ENCODE measurements at places on chromosomes 2 and 18. TPM values are rescaled to one million over a fixed set of nuclear protein-coding genes. Genes with fewer than 3 reads are reported as not detected.

PRKRA gene
- total RNA-seq = 60.4 TPM

SEMA4F gene
- 3.1 TPM for total RNA-seq

CMPK2 gene
- total RNA-seq = 0.31 TPM

RFTN2 gene
- 2.4 TPM for total RNA-seq

TCF23 gene
- total RNA-seq = not detected

DLX1 gene
- total RNA-seq = not detected

TMSB10 gene
- total RNA-seq = 1,075 TPM

QPCT gene
- 3.9 TPM for total RNA-seq

PTPN2 gene
- 54.5 TPM for total RNA-seq

GRCh38 chr2:155382776-155383175 lies 684.3 kb downstream of the KCNJ3 start:
- no peaks in the 10 kb centered on the region for H3K36me3 ChIP-seq
- H3K27me3 ChIP-seq = no peaks in the 10 kb centered on the region

GRCh38 chr2:180678625-180678972 lies 301.8 kb upstream of the UBE2E3 start:
- no peak for DNase-seq
- no peak overlapping the region for H3K4me3 ChIP-seq
- H3K4me1 ChIP-seq = no peaks in the 10 kb centered on the region

DNA sequence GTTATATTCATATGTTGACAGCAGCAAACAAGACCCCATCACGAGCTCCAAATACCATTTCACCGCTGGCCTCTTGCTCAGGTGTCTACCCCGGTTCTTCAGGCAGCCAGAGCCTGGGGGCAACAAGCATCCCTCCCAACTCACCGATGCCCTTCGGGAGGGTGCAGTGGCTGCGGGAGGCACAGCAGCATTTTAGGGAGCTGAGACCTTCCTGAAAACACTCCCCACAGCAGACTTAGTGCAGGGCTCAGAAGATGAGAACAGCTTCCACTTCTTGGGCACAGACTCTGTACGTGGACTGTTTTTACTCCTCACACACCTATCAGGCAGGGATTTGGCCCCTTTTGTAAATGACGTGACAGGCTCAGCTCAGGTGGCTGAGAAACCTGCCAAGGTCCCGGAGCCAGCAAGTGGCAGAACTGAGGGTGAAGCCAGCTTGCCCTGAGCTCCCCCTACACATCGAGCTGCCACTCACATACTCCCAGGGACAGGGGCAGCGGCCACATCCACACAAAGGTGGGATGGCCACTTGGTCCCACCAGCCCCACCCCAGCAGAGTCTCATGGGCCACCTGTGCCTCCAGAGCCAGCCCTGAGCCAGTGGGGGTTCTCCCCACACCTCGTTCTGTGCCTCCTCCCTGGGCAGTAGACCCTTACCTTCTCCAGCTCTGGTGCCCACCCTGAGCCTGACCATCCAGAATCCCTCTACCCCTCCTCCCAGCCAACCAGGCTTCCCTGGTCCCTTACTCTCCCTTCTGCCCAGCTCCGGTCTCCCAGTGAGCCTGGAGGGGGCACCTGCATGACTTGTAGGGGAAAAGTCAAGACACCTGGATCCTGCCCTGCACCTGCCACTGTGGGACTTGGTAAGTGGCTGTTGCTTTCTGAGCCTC lies 28.5 kb downstream of the CYP27C1 start:
- H3K27ac ChIP-seq = no peak overlapping the region
- H3K4me3 ChIP-seq = no peak overlapping the region
- no peaks in the 10 kb centered on the region for H3K36me3 ChIP-seq

DNA sequence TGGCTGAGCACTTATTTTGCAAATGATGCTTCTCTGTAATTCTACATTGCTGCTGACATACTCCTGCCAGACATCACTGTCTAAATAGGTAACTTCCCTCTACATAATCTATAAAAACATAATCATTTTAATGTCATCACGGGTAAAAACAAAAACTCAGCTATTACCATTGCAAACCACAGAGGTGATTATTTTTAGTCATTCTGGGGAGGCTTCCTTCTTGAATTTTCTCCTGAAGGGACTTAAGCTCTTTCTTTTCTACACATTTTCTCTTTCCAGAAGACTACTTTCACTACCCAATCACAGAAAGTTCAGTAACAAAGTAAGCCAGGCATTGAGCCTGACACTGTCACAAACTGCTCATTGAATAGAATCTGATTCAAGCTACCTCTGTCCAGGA lies 40.4 kb upstream of the NFU1 start:
- H3K4me3 ChIP-seq = no peak overlapping the region
- H3K27me3 ChIP-seq = no peaks in the 10 kb centered on the region
- no peak overlapping the region for H3K27ac ChIP-seq

GRCh38 chr18:13909141-13909940 lies 6.0 kb downstream of the MC2R start:
- H3K4me1 ChIP-seq = no peaks in the 10 kb centered on the region
- no peak overlapping the region for H3K4me3 ChIP-seq
- DNase-seq = no peak
- H3K27ac ChIP-seq = no peak overlapping the region
- H3K27me3 ChIP-seq = no peaks in the 10 kb centered on the region
- H3K36me3 ChIP-seq = no peaks in the 10 kb centered on the region

DNA sequence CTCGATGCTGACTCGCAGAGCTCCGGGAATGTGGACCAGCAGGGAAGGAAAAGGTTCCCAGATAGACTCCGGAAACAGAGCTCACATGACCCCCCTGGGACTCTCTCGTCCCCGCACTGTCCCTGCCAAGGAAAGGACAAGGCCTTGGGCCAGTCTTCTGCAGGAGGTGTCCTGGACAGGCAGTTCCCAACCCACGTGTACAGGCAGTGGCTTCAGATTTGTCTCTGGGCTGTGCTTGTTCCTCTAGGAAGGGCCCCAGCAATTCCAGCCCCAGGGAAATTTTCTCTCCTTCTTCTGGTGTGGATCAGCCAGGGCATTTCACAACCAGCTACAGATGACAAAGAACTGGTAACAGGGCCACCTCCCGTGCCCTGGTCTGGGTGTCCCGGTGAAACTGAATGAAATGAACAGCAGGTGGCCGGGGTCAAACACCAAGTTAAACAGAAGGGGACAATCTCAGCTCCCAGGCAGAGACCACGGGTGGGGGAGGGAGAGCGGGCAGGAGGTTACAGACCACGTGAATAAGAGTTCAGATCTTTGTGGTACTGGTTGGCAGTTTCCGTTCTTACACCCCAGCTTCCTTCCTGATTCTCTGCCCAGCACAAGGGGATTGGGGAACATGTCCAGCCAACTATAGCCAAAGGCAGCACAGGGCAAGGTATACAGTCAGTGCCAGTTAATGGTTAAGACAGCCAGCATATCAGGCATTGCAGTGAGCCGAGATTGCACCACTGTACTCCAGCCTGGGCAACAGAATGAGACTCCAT lies 52.2 kb upstream of the CAB39 start:
- H3K4me3 ChIP-seq = no peak overlapping the region
- peaks cover 17% of the 10 kb centered on the region for H3K4me1 ChIP-seq
- H3K27ac ChIP-seq = no peak overlapping the region
- H3K27me3 ChIP-seq = no peaks in the 10 kb centered on the region

DNA sequence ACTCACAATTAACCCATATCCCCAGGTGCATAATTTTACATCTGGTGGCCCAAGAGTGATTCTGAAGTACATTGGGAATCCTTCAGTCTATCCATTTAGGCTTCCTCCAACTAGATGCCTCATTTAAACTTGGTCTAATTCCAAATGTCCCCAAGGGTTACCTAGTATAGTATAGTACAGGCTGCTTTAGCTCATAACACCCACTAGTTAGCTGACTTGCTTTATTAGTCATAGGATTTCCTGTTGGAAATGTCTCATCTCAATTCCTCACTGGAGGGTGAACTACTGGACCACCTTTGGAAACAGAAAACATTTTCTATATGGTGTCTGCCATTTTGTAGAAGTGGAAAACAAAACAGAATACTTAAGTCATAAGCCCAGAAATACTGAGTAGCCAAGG lies 202.5 kb upstream of the SESTD1 start:
- no peaks in the 10 kb centered on the region for H3K36me3 ChIP-seq
- H3K4me1 ChIP-seq = peaks cover 11% of the 10 kb centered on the region
- no peak for DNase-seq

DNA sequence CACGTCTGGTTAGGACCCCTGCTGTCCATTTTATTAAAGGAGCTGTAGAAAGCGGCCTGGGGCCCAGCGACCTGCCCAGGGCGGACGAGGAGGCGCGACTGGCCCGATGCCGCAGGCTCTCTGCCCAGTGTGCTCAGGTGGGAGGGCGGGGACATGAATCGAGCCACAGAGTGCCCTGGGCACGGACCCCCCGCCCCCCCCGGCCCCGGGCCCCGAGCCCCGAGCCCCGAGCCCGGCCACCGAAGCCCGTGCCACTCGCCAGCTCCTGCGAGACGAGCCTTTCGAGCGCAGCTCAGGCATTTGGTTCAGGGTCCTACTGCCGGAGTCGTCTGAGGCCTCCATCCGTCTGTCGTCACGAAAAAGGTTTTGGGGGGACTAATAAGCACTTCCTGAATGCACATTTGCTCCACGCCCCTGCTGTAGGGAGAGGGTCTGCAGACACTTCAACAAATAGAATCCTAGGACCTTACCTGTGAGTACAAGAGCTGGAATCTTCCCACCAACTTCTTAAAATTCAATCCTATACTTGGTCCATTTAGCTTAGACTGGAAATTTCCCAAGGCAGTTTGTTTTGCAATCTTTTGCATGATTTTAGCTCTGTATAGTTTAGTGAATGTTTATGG lies 602 bp upstream of the ADAM17 start:
- no peaks in the 10 kb centered on the region for H3K4me1 ChIP-seq
- no peaks in the 10 kb centered on the region for H3K36me3 ChIP-seq
- no peak for DNase-seq
- H3K27ac ChIP-seq = peak overlapping the region; percentile 87
- peak overlapping the region; percentile 86 for H3K4me3 ChIP-seq

GRCh38 chr18:74457043-74457724 lies at the start of gene DIPK1C:
Gene DIPK1C, minus strand, starts transcription at chr18:74457308. Its CDS starts 49 bp downstream, at chr18:74457259.
- no peaks in the 10 kb centered on the region for H3K4me1 ChIP-seq
- no peak for DNase-seq
- H3K27ac ChIP-seq = no peak within 1 kb of the TSS
- no peaks in the 10 kb centered on the region for H3K36me3 ChIP-seq
- H3K27me3 ChIP-seq = peaks cover 42% of the 10 kb centered on the region

DNA sequence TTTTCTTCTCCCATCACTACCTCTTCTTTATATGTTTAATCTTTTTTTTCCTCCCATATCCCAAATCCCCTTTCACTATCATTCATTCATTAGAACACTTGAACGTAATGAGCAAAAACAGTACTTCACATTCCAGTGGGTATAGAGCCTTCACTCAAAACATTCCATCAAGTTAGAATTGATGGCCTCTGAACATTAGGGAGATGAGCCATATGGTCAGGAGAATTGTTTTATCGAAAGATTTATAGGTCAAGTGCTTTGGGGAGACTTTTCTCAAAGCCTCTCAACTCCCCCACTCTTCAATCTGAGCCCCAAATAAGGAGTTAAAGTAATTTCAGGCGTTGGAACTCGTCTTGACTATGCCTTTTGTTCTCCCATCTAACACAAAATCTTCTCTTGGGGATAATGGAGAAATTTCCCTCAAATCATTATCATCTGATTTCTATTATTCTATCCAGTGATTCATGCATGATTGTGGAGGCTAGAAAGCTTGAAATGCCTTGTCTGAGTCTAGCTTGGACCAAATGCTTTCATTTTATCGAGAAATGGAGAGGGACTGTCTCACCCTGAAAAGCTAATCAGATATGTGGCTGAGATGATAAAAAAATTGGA lies 79.2 kb downstream of the KIAA2012 start:
- no peak for DNase-seq
- no peaks in the 10 kb centered on the region for H3K27me3 ChIP-seq
- H3K27ac ChIP-seq = no peak overlapping the region
- H3K4me1 ChIP-seq = peaks cover 5% of the 10 kb centered on the region
- no peaks in the 10 kb centered on the region for H3K36me3 ChIP-seq

GRCh38 chr2:28366496-28367282 lies 26.0 kb upstream of the FOSL2 start:
- no peaks in the 10 kb centered on the region for H3K36me3 ChIP-seq
- 0 out of 2 replicates have a peak, but pooled peaks cover 3% of the 10 kb centered on the region for H3K4me1 ChIP-seq
- no peak for DNase-seq

- DNase-seq = no peak
- no peaks in the 10 kb centered on the region for H3K36me3 ChIP-seq
- no peak overlapping the region for H3K27ac ChIP-seq
These were observed 28.7 kb upstream of the LRRC30 start for GRCh38 chr18:7202169-7202568.

Data from H1 (cell line).